ENCODE measurements at places on chromosomes 4 and X.

- no peak for DNase-seq
Observed at GRCh38 chr4:27692158-27692557, 831.5 kb downstream of the STIM2 start.

DNA sequence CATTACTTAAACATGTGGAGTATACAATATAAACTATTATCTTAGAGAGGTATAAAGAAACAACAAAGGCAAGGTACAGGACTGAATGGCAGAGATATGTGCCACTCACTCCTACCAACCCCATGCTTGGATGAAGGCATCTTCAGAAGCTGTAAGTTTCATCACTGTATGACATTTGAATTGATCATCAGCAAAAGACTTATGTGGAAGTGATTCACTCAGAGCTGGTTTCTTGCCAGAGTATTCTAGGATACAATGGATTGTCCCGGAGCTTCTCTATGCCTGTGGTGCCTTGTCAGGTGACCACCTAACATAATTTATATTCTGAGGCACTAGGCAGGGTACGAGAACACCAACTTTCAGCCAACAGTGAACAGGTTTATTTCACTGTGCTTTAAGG lies 392.2 kb downstream of the PPP1R2C start:
- DNase-seq = no peak

DNA sequence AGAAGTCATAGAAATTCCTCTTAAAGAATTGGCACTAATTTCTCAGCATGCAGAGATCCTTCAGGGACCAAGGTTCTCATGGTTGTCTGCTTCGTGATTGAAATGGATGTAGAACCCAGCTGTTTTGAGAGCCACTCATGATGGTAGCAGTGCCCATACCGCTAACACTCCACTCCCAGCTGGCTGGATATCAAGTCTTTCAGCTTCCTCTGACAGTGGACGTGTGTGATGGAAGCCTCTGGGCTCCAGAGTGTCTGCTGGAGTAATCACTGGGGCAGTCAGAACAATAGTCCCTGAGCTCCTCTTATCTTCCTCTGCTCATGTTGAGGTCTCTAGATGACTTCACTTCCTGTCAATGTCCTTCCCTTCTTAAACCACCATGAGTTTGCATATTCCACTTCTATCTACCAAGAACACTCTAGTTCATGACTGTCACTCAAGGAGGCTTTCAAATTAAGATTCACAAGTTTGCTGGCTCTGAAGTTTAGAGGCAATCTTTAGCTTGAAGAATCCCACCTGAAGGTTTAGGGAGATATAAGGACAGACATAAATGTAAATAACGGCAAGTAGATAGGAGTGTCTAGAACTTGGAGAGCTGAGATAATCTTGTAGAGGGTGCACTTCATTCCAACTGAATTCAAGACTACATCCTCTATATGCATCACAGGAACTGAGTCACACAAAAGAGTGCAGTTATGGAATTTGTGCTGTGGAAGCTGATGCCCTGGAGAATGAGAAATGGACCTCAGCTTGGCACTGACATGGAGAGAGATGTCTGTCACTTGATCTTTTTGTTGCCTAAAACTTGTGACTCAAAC lies 64.5 kb upstream of the WDR1 start:
- DNase-seq = no peak

DNA sequence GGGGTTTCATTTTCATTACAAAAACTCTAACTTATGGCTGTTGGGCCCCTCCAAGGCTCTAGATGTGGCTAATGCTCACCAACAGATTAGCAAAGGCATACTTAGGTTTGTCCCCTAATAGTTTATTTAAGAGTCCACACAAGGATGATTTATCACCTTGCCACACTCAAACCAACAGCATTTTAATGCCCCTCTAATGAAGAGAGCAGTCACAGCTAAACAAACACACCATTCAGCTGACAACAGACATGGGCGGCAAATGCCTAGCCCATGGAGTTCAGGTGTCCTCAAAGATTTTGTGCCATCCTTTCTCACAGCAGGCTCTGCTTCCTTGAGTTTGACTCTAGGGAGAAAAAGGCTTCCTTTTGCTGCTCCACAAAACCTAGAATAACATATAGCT lies 61.8 kb upstream of the CITED1 start:
- DNase-seq = no peak

DNA sequence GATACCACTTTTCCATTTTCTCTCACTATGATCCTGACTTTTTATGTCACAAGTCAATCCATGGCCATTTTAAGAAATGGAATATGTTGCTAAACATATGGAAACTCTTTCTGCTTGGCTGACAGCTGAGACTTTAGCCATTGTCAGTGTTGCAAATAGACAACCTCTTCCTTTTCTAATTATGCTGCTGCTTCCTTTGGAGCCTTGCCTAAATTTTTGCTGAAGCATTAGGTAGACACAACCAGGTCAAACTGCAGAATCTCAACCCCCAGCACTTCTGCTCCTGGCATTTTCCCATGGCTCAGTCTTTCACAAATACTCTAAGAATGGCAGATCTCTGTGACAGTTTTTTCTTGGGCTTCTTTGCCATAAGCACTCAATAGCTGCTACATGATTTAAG lies 543.3 kb downstream of the GRID2 start:
- no peak for DNase-seq
